ENCODE measurements at places on chromosomes 7 and 10.

DNA sequence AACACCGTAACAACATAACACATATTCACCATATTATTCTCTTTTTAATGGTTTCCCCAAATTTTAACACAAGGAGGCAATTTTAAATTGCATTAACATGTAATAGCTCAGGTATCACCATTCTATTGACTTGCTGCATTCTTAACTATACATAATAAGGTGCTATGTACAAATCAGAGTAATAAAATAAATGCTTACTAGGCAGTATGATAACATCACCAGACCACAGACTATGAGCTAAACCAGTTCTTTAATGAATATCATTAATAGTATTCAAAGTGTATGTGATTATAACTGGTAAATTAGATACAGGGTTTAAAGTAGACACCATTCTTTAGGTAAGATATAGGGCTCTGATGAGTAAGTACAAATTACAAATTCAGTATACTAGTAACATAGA, 226.6 kb downstream of the DNAJC1 start:
- no peak for DNase-seq

DNA sequence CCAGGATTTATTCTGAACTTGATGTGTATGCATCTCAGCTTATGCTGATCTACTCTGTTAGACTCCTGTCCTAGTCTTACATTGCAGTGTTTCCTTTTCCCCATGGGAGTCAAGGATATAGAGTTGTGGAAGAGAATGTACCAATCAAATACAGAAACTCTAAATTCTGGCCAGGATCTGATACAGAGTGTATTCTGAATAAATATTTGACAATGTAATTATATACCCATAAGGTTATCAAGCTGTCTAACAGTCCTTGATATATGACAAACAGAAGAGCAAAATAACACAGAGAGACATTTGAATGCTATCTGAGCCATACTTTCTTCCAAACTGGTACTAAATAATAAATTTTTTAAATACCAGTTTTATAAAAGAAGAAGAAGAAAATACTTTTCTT, 116.8 kb downstream of the ETV1 start:
- DNase-seq = no peak

DNA sequence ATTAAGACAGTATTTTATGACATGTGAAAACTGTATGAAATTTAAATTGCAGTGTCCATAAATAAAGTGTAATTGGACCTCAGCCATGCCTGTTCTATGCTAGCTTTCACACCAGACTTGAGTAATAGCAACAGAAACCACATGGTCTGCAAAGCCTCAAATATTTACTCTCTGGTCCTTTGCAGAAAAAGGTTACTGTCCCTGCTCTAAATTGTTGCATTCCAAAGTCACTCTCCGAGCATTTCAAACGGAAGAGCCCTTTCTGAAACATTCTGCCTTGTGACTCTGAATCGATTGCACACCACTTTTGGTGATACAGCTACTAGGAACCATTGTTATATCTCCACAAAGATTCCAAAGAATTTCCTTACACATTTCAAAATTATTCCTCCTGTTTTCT, 81.0 kb upstream of the STK17A start:
- no peak for DNase-seq

DNA sequence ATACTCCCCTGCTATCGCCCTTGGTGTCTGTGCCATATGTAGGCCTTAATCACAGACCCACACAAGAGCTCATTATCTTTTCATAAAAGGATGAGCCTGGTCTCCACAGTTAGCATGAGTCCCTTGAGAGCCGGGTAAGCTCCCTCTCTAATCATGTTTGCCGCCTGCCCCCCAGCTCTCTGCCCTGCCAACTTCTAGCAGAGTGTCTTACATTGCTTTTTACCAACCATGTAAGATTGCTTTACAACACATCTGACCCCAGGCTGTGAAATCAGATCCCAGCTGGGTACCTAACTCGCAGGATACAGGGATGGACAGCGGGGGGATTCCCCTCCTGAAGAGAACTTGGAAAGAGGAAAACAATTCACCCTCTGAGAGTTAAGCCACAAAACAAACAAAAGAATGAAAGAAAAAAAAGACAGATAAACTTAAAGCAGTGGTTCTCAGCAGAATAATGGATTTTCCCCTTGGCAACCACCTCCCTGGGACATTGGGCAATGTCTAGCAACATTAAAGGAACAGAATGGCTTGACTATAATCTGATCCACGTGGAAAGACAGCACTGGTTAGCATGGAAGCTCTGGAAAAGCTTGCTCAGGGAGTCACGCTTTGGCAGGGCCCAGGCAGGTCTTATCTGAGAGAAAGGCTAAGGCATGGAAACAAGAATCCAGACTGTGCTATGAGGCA, 39.4 kb upstream of the ATOH7 start:
- DNase-seq = no peak

- no peak for DNase-seq
Observed at GRCh38 chr10:120465138-120465537, 8.1 kb downstream of the PLPP4 start.

GRCh38 chr10:86958901-86959736, 720 bp downstream of the SNCG start:
- DNase-seq = no peak

- no peak for DNase-seq
Observed at GRCh38 chr7:35707422-35707821, 12.5 kb upstream of the HERPUD2 start.

GRCh38 chr7:120857588-120858573, at the start of gene TSPAN12:
TSPAN12 (minus strand) TSS chr7:120858144; CDS start chr7:120856763, 1,381 bp downstream.
- DNase-seq = no peak

- DNase-seq = no peak
Observed at GRCh38 chr10:14653271-14654161, 121.2 kb downstream of the FAM107B start.

GRCh38 chr10:2812631-2813030, 254.7 kb upstream of the PFKP start:
- DNase-seq = no peak

DNA sequence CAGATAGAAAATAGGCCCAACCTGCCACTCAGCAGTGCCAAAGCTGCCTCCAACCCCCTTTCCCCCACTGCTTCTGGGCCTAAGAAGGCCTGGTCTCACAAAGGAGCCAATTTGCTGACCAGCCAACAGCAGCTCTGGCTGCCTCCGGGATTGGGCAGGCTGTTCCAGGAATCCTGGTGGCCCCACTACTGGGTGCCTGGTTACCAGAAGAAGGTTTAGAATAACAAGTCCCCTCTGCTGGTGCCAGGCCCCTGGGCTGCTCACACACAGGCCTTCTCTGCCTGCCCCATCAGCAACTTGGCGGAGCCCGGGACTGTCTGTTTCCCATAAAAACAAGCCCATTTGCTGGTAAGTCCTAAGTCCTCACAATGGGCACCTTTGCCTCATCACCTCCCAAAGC, 1.2 kb downstream of the PHKG1 start:
- no peak for DNase-seq

DNA sequence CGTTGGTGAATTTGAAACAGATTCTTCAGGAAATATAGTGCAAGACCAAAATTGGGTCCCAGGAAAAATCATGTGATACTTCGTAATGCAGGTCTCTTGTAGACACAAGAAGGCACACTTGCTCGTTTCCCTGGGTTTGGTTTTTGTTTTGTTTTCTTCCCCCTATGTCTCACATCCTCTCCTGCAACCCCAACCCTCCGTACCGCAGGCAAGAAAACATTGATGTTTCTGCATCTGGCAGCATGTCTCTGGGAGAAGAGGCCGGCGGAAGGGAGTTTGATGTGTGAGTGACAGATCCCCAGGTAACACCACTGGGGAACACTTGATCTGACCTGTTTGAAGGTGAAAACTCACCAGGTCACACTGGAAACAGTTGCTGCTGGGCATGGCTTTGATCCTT, 718.5 kb downstream of the AUTS2 start:
- DNase-seq = no peak

DNA sequence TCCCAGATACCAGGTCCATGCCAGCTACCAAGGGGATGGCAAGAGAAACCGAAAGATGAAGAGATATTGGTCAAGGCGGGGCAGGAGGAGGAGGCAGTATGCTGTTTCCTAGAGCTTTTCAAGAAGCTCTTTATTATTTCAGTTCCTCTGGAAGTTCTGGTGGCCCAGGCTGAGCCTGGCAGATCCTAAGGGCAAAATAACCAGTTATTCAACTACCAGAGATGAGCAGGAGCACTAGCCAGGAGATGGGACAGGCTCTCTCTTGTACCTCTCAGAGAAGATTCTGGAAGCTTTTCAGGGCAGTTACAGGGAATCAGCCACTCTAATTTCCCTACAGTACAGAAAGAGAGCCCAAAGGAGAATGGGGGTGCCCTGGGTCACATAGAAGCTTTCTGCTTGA, 5.3 kb downstream of the DNAJB12 start:
- DNase-seq = no peak

DNA sequence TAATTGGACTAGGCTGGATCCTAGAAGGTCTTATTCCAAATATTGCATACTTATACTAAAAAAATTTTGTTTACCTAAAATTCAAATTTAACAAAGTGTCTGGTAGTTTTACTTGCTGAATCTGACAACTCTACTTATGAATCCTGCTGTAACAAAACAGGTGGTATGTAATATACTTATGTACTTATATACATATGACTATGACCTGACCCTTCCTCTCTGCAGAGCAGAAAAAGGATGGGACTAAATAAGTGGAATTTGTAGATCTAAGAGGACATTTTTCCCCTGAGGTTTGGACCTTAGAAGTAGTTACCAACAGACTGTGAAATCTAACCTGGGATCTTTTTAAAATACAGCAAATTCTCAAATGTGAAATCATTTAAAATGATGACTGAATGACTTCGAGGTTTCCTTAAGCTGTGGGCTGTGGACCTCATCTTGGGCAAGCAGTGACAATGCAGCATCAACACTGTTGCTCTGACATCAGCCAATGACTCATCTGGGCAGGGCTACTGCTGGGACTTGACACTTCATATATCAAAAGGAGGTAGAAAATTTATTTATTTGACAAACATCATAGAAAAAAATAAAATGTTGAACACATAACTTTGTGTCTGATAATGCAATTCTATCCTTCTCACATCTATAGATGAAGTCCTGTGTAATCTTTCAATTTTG, 73.6 kb downstream of the RELN start:
- no peak for DNase-seq

GRCh38 chr10:11295492-11295891, 277.8 kb downstream of the CELF2 start:
- DNase-seq = no peak

- DNase-seq = no peak
Observed at GRCh38 chr7:28301148-28301641, 111.1 kb upstream of the CREB5 start.

- no peak for DNase-seq
Observed at GRCh38 chr10:36450380-36450779, 675.0 kb upstream of the ANKRD30A start.

DNA sequence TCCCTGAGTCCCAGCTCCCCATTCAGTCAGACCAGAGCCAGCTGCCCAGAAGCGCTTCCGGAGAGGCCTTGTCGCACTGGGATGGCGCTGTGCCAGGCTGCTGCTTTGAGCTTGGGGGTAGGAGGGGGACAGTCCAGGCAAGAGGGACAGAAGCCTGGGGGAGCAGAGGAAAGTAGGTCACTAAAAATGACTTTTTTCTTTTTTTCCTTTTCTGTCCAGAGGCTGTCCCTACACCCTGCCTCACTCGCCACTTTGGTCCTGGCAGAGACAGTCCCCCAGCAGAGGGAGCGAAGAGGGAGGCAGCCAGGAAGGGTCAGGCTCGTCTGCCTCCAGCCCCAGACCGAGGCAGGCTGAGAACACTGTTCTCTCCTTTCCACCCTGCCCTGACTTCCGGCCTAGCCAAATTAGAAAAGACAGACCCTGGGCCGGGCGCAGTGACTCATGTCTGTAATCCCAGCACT, 15.8 kb upstream of the TRIM8 start:
- no peak for DNase-seq

DNA sequence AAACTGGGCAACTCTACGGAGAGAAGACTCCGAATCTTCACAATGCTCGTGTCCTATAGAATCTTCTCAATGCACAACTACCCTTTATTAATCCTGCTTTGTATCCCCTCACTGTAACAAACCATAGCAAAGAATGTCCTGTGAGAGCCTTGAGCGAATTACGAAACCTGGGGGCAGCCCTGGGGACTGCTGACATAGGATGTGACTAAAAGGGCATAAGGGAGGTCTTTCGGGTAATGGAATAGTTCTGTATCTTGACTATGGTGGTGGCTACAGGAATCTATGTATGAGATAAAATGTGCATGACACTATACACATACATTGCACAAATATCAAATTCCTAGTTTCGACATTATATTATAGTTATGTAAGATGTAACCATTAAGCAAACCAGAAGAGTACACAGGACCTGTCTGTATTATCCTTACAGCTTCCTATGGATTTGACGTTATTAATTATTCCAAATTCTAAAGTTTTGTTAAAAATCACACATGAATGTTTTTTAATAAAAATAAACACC, 162.5 kb upstream of the KCTD7 start:
- DNase-seq = no peak

- no peak for DNase-seq
Observed at GRCh38 chr7:138491612-138492386, 31.7 kb downstream of the TRIM24 start.

- no peak for DNase-seq
Observed at GRCh38 chr10:70055550-70055949, 2.9 kb downstream of the MACROH2A2 start.

DNA sequence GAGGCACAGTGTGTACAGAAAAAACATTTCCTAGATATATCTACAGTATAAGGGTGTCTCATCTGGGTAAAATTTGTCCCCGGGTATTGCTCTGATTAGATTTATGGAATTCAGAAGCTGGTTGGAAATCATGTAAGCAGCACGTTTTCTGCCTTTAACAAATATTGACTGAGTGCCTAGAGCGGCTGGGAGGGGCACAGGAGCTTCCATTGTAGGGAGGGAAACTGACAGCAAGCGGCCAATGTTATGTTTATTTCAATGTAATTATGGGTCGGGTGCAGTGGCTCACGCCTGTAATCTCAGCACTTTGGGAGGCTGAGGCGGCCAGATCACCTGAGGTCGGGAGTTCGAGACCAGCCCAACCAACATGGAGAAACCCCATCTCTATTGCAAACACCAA, 4.4 kb upstream of the RFC2 start:
- no peak for DNase-seq

- no peak for DNase-seq
Observed at GRCh38 chr10:105538874-105539273, 897.8 kb downstream of the SORCS3 start.

DNA sequence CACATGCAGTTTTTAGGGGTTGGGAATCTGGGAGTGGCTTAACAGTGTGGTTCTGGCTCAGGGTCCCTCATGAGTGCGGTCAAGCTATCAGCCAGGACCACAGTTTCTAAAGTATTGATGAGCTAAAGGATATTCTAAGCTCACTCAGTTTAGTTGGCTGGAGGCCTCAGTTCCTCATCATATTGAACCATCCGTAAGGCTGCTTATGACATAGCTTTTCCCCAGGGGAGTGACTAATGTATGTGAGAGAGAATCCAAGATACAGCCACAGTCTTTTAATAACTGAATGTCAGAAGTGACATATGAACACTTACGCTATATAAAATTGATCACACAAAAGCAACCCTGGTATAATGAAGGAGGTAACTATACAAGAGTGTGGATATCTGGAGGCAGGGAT, 245.3 kb downstream of the POLR1F start:
- no peak for DNase-seq

DNA sequence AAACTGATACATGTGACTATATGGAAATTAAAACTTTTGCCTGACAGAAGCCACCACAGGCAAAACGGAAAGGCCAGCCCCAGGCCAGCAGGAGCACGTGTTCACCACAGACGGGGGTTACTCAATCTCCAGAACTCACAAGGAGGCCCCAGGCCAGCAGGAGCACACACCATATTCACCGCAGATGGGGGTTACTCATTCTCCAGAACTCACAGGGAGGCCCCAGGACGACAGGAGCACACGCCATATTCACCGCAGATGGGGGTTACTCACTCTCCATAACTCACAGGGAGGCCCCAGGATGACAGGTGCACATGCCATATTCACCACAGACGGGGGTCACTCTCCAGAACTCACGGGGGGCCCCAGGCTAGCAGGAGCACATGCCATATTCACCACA, 61.5 kb downstream of the NKX6-2 start:
- DNase-seq = no peak
